Kidney tubule cell (primary cell): ENCODE measurements at places on chromosomes 5 and 9.

DNA sequence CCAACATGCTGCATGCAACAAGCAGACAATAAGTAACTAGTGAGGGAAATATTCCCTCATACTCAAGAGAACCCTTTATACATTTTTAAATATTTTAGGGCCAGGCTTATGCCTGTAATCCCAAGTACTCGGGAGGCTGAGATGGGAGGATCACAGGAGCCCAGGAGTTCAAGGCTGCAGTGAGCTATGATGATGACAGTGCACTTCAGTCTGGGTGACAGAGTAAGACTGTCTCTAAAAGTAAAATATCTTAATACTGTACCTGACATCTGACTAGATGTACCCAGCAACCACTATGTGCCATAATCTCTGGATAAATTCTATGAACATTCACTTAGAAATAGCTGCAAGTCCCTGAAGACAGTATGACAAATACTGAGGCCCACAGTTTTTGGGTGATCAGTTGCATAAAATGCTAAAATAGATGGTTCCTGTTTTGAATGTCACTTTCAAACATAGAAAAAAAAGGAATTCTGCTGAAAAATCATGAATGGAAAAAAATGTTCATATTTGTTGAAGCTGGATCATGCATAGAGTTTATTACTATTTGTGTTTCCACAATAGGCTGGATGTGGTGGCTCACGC lies 2.0 kb upstream of the C5orf15 start:
- no peak for DNase-seq

DNA sequence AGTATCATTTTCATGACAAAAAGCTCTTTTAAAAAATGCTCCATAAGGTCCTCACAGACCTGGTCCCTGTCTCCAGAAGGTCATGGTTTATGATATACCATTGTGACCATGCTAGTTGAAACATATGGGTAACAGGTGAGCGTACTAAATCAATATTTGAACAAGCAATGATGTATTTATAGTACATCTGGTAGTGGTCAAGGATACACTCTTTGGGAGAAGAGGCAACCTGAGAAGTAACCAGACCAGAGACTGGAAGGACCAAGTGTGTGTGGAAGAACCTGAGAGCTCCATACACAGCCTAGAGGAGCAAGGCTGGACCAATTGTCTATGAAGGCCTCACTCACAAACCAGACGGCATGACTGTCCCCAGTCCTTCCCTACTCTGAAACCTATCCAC lies 55.1 kb downstream of the LHFPL2 start:
- no peak for DNase-seq

GRCh38 chr5:52893863-52894262 lies 95.3 kb upstream of the ITGA2 start:
- DNase-seq: no peak

DNA sequence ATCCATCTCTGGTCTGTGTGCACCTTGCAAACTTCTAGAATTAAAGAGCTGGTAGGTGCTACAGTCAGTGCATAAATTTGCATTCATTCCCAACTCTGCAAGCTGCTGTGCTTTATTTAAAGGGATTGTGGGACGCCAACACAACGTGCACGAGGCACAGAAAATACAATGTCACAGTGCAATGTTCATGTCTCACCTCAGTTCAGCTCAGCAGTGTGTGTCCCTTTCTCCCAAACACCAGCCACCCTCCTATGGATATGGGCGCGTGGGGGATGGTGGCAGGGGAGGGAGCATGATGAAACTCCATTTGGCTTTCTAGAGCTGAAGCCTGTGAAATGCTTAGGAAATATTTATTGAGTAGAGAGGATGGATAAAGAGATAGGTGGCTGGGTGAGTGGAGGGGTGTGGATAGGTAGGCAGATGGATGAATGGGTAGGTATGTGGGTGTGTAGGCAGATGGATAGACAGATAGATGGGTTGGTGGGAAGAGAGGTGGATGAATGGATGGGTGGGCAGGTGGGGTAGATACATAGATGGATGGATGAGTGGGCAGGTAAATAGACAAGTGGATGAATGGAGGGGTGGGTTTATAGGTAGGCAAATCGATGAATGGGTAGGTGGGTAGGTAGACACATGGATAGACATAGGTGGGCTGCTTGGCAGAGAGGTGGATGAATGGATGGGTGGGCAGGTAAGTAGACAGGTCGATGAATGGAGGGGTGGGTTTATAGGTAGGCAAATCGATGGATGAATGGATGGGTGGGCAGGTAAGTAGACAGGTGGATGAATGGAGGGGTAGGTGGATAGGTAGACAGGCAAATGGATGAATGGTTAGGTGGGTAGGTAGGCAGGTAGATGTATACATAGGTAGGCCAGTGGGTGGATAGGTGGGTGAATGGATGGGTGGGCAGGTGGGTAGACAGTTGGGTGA lies 92.7 kb upstream of the FCN2 start:
- DNase-seq: no peak

GRCh38 chr5:38719916-38720315 lies 125.9 kb upstream of the OSMR start:
- peak; percentile 87 for DNase-seq

DNA sequence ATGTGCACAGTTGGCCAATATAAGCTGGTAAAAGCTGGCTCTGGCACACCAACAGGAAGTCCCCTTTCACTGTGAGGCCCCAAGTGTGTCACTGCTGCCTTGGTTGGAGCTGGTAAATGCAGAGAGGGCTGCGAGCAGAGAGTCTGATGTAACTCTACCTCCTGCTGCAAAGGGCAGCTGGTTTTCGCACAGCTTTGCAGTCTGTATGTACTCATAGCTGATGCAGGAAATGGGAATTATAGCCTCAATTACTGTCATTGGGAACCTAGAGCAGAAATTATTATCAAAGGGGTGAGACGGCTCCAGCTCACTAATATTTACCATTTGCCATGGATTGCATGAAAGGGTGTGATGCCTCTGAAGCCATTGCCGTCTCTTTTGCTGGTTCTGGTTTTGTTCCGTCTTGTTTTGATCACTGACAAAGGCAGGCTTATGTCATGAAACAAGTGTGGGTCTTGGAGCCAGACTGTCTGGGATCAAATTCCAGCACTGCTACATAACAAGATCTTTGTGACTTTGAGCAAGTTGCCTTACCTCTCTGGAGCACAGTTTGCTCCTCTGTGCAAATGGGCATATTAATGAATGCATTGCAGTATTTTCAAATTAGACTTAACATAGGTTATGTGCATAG lies 124.3 kb upstream of the SLC25A48 start:
- no peak for DNase-seq

DNA sequence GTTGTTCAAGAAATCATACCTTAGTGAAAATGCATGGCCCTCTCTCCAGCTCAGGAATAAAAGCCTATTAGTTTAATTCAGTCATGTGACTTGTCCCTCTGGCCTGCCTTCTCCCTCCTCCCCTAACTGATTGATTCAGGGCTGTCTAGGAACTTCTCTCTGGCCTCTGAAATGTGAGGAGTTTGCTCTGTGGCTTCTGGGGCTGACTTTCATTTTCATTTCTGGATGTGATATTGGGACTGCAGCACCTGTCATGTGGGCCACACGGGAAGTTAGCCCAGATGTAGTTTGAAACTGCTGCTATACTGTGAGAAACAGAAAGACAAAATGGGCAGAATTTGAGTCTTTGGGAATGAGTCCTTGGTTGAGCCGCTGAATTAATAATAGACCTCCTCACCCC lies 44.8 kb downstream of the PARP8 start:
- peak; percentile 71 for DNase-seq

- peak; percentile 89 for DNase-seq
Measured at GRCh38 chr9:81031422-81032029, 657.8 kb downstream of the TLE1 start.

GRCh38 chr9:72473474-72474261 lies 47.7 kb upstream of the TMC1 start:
- DNase-seq: peak; percentile 89
